Adrenal gland (tissue), 19 donors: ENCODE measurements at places on chromosomes 4 and X. TPM values are rescaled to one million over a fixed set of nuclear protein-coding genes. Genes with fewer than 3 reads are reported as not detected.

- DNase-seq, result no peak
- no peaks in the 10 kb centered on the region for H3K36me3 ChIP-seq
- H3K27ac ChIP-seq, result no peak overlapping the region
- no peak overlapping the region for H3K4me3 ChIP-seq
- no peaks in the 10 kb centered on the region for H3K27me3 ChIP-seq
Observed at GRCh38 chr4:141439223-141439622, 197.2 kb upstream of the IL15 start.

- no peaks in the 10 kb centered on the region for H3K4me1 ChIP-seq
- no peak overlapping the region for H3K4me3 ChIP-seq
- peaks cover 14% of the 10 kb centered on the region for H3K27me3 ChIP-seq
- no peak overlapping the region for H3K27ac ChIP-seq
Observed at GRCh38 chrX:22053481-22053880, 21.4 kb downstream of the PHEX start.

- H3K27me3 ChIP-seq, result no peaks in the 10 kb centered on the region
- H3K4me1 ChIP-seq, result no peaks in the 10 kb centered on the region
- DNase-seq, result no peak
- no peaks in the 10 kb centered on the region for H3K36me3 ChIP-seq
- no peak overlapping the region for H3K4me3 ChIP-seq
- no peak overlapping the region for H3K27ac ChIP-seq
Observed at GRCh38 chr4:74754218-74754617, 40.1 kb downstream of the BTC start.

GRCh38 chrX:38970845-38971244 is 169.6 kb downstream of the MID1IP1 start:
- no peaks in the 10 kb centered on the region for H3K4me1 ChIP-seq
- no peak overlapping the region for H3K4me3 ChIP-seq
- no peak for DNase-seq

DNA sequence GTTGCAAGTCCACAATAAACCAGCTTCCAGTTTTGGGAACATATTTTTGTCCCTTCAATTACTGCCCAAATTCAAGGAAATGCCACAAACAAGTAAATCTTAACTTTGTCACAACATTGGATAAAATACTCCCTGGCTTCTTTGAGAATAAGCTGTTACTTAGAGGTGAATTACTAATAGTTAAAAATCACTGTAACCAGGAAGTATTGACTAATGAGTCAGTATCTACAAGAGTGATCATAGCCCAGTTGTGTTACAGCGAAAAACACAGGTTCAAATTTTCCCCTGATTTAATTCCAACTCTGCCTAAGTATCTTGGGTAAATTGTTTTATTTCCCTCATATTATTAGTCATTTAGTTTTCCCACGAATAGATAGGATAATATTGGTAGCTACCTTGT is 291.2 kb upstream of the PPARGC1A start:
- no peaks in the 10 kb centered on the region for H3K4me1 ChIP-seq
- no peak overlapping the region for H3K27ac ChIP-seq
- no peaks in the 10 kb centered on the region for H3K36me3 ChIP-seq
- H3K4me3 ChIP-seq, result no peak overlapping the region
- H3K27me3 ChIP-seq, result no peaks in the 10 kb centered on the region
- no peak for DNase-seq

DNA sequence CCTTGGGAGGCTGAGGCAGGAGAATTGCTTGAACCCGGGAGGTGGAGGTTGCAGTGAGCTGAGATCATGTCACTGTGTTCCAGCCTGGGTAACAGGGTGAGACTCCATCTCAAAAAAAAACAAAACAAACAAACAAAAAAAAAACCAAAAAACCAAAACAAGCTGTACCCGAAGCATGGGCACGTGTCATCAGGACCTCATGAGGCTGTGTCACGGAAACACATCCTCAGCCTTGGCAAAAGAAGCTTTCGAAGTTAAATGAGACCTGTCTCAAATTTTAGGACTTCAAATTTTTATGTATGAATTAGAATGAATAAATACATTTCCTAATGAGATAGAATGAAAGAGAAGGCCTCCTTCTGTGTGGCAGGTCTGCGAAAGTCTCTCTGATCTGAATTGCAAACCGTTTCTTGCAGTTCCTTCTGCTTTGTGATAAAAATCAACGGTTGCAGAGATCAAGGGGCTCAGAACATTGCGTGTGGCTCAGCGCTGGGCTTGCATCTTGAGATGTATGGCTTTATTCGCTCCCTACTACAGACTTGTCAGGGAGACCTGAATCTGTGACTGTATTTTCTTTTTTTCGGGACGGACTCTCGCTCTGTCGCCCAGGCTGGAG is 19.5 kb upstream of the CRLF2 start:
- no peak overlapping the region for H3K27ac ChIP-seq
- no peaks in the 10 kb centered on the region for H3K27me3 ChIP-seq
- no peaks in the 10 kb centered on the region for H3K4me1 ChIP-seq
- H3K4me3 ChIP-seq, result no peak overlapping the region
- no peaks in the 10 kb centered on the region for H3K36me3 ChIP-seq

- no peak overlapping the region for H3K4me3 ChIP-seq
- H3K27ac ChIP-seq, result no peak overlapping the region
- no peaks in the 10 kb centered on the region for H3K4me1 ChIP-seq
- no peak for DNase-seq
Observed at GRCh38 chr4:185099024-185099682, 43.9 kb upstream of the SLC25A4 start.

- no peak overlapping the region for H3K4me3 ChIP-seq
- H3K36me3 ChIP-seq, result no peaks in the 10 kb centered on the region
- H3K27ac ChIP-seq, result no peak overlapping the region
- DNase-seq, result no peak
- H3K4me1 ChIP-seq, result no peaks in the 10 kb centered on the region
Observed at GRCh38 chrX:20663336-20663735, 396.6 kb upstream of the RPS6KA3 start.

DNA sequence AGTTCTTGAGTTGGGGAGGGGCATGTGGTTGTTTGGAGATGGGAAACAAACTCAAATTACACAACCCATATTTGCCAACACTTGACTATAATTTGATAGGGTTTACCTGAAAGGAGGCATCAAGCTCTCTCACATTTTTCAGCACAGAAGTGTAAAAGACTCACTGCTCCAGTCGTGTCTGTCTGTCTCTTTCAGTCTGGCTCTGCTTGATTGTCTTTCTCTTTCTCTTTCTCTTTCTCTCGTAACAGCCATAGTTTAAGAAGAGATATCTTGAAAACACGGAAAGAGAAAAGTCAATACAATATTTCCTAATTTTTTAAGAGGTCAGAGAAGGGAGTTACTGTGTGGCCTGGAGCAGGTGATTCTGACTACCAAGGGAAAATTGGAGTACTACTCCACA is 413.6 kb upstream of the CXorf51A start:
- no peaks in the 10 kb centered on the region for H3K36me3 ChIP-seq
- H3K27ac ChIP-seq, result no peak overlapping the region
- no peaks in the 10 kb centered on the region for H3K27me3 ChIP-seq
- DNase-seq, result no peak

DNA sequence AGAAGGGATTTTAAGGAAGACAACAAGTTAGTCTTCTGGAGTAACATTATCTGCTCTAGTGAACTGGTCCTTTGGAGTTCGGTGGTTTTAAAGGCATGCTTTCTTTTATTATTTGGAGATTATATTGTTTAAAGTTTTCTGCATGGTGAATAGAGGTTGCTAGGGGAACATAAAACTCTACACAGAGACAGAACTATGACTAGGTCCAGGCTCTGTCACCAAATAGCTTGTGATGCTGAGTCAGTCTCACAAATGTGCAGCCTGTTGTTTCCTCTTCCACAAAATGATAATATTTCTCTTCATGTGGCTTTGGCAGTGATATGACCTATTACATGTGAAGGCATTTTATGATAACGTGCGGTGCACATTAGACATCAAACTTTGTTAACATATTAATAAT is 132.6 kb downstream of the PACRGL start:
- no peaks in the 10 kb centered on the region for H3K27me3 ChIP-seq
- H3K4me1 ChIP-seq, result no peaks in the 10 kb centered on the region
- no peak overlapping the region for H3K27ac ChIP-seq
- no peak for DNase-seq
- no peaks in the 10 kb centered on the region for H3K36me3 ChIP-seq

DNA sequence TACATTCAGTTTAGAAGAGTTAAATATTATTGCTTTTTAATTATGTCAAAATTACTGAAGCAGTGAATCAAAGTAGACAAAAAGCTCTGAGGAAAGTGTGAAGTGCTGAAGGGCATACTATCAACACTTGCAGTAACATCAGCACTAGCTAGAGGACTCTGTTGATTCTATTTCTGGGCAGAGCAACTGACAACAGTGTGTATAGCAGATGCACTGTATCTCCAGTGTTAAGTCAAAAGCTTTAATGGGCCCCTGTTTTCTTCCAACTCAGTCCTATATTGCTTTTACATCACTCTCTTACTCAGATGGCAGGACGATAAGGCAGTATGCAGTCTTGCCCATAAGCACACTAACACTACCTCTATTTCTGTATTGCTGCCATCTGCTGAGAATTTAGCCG is 435.2 kb upstream of the AMOT start:
- H3K27me3 ChIP-seq, result peaks cover 5% of the 10 kb centered on the region
- no peak overlapping the region for H3K27ac ChIP-seq
- no peaks in the 10 kb centered on the region for H3K4me1 ChIP-seq
- no peak overlapping the region for H3K4me3 ChIP-seq
- H3K36me3 ChIP-seq, result no peaks in the 10 kb centered on the region

DNA sequence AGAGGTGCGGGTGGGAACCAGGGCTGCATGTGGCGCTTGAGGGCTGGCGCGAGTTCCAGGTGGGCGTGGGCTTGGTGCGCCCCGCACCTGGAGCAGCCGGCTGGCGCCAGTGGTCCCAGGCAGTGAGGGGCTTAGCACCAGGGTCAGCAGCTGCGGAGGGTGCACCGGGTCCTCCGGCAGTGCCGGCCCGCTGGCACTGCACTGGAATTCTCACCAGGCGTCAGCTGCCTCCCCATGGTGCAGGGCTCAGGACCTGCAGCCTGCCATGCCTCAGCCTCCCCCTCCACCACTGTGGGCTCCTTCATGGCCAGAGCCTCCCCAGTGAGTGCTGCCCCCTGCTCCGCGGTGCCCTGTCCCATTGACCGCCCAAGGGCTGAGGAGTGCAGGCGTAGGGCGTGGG is 174.0 kb downstream of the ADAM29 start:
- no peak overlapping the region for H3K27ac ChIP-seq
- H3K4me3 ChIP-seq, result no peak overlapping the region
- no peaks in the 10 kb centered on the region for H3K36me3 ChIP-seq
- DNase-seq, result no peak
- H3K27me3 ChIP-seq, result no peaks in the 10 kb centered on the region

- no peaks in the 10 kb centered on the region for H3K4me1 ChIP-seq
- no peaks in the 10 kb centered on the region for H3K36me3 ChIP-seq
- H3K4me3 ChIP-seq, result no peak overlapping the region
Observed at GRCh38 chr4:112119353-112119783, 25.9 kb upstream of the FAM241A start.

GRCh38 chrX:68827256-68827655 is 1.6 kb upstream of the EFNB1 start:
- peaks cover 14% of the 10 kb centered on the region for H3K27me3 ChIP-seq
- DNase-seq, result no peak
- H3K27ac ChIP-seq, result no peak overlapping the region
- H3K4me3 ChIP-seq, result no peak overlapping the region
- H3K36me3 ChIP-seq, result no peaks in the 10 kb centered on the region

- no peaks in the 10 kb centered on the region for H3K4me1 ChIP-seq
- H3K4me3 ChIP-seq, result no peak overlapping the region
- H3K27ac ChIP-seq, result no peak overlapping the region
- no peaks in the 10 kb centered on the region for H3K36me3 ChIP-seq
- H3K27me3 ChIP-seq, result no peaks in the 10 kb centered on the region
Observed at GRCh38 chr4:181860668-181861067, 382.5 kb upstream of the TENM3 start.

DNA sequence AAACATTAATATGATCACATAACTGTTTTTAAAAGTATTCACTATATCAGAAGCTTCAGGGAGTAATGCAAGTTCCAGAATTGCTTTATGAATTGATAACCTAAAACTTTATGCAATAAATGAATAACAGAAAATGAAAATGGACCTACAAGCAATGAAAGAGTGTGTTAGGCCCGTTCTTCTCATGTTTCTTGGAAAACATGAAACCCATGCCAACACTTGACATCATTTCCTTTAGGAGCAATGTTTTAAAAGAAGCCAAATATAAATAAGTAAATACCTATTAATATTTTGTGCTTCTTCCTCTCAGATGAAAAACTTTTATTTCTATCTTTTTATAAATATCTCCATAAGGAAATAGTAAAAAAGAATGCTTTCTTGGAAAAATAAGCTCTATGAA is 123.0 kb upstream of the GALNT7 start:
- no peaks in the 10 kb centered on the region for H3K27me3 ChIP-seq
- H3K4me1 ChIP-seq, result peaks cover 4% of the 10 kb centered on the region
- no peak overlapping the region for H3K27ac ChIP-seq
- no peak overlapping the region for H3K4me3 ChIP-seq
- no peak for DNase-seq
- H3K36me3 ChIP-seq, result no peaks in the 10 kb centered on the region

XKRX gene
- total RNA-seq, result 0.81 TPM

CMC4 gene
- total RNA-seq, result 32.5 TPM

GIMD1 gene
- total RNA-seq, result not detected

FRG2 gene
- total RNA-seq, result not detected

SLC6A8 gene
- total RNA-seq, result 114 TPM
